Esophagus squamous epithelium (tissue), 5 donors: ENCODE measurements at places on chromosomes 6 and 20. TPM values are rescaled to one million over a fixed set of nuclear protein-coding genes. Genes with fewer than 3 reads are reported as not detected.
A peak's percentile ranks its signal among the peaks of the same experiment; 100 is the strongest.

GRCh38 chr6:15248451-15249370 lies 2.8 kb downstream of the JARID2 start:
- H3K36me3 ChIP-seq = no peaks in the 10 kb centered on the region
- no peaks in the 10 kb centered on the region for H3K27me3 ChIP-seq
- peaks cover 7% of the 10 kb centered on the region for H3K4me1 ChIP-seq

DNA sequence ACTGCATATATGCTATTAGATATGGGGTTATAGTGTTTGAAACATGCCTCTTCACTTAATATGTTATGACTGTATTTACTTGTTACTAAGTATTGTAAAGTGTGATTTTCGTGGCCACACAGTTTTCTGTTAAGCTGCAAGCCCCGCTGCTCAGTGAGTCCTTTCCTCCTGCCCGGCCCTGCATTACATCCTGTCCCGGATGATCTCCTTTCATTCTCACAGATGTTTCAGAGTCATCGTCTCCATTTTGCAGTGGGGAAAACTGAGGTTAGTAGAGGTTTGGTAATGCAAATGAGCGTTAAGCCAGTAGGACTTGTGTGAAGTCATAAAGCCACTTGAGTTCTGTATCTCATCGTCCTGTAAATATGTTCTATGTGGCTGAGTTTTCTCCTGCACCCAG lies 155.5 kb downstream of the CFAP61 start:
- no peak overlapping the region for H3K27ac ChIP-seq
- no peak overlapping the region for H3K4me3 ChIP-seq
- H3K4me1 ChIP-seq = no peaks in the 10 kb centered on the region
- DNase-seq = no peak
- H3K36me3 ChIP-seq = no peaks in the 10 kb centered on the region
- H3K27me3 ChIP-seq = peaks cover 36% of the 10 kb centered on the region

- H3K27me3 ChIP-seq = no peaks in the 10 kb centered on the region
- no peaks in the 10 kb centered on the region for H3K4me1 ChIP-seq
- H3K4me3 ChIP-seq = no peak overlapping the region
- no peaks in the 10 kb centered on the region for H3K36me3 ChIP-seq
- no peak for DNase-seq
Observed at GRCh38 chr6:43107344-43108062, 31.4 kb downstream of the PTK7 start.

DNA sequence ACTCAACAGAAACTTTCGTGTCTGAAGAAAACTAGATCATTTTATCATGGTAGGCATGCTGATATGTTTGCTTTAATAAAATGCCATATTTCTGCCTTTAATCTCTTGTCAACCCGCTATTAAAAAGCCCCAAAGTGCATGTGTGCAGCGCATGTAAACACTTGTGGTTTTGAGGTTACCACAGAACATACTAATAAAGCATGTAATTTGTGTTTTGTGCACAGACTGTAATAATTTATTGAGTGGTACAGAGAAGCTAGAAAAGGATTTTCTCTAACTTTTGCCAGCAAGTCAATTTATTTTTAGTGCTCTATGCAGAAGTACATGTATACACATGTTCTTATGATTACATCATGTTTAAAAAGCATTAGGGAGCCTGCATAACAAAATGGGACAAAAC lies 349.9 kb upstream of the SLC35B3 start:
- peaks cover 9% of the 10 kb centered on the region for H3K4me1 ChIP-seq
- no peak overlapping the region for H3K27ac ChIP-seq
- no peak overlapping the region for H3K4me3 ChIP-seq

GRCh38 chr6:39184906-39185580 lies 44.2 kb downstream of the KCNK5 start:
- H3K4me1 ChIP-seq = peaks cover 27% of the 10 kb centered on the region
- H3K27ac ChIP-seq = peak overlapping the region; percentile 84
- H3K4me3 ChIP-seq = no peak overlapping the region
- no peaks in the 10 kb centered on the region for H3K36me3 ChIP-seq
- no peak for DNase-seq

- H3K4me3 ChIP-seq = no peak overlapping the region
- no peak overlapping the region for H3K27ac ChIP-seq
- no peaks in the 10 kb centered on the region for H3K36me3 ChIP-seq
- H3K27me3 ChIP-seq = no peaks in the 10 kb centered on the region
- DNase-seq = no peak
- peaks cover 12% of the 10 kb centered on the region for H3K4me1 ChIP-seq
Observed at GRCh38 chr20:17646209-17646960, 35.7 kb downstream of the RRBP1 start.

DNA sequence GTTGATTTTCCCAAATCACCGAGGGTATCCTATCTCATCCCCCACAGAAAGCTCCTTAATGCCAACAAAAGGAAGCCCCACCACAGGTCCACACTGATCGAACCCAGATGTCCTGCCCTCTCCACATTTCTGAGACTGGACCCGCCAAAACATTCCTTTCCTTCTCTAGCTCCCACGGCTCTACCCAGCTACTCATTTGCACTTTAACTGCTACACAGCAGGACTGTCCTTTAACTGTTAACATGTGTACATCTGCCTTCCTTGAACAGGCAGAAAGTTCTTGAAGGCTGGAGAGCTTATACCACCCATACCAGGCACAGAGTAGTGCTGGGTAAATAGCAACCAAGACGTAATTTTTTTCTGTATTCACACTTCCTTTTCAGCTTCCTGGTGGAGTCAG lies 68.6 kb downstream of the TRMT6 start:
- H3K4me3 ChIP-seq = no peak overlapping the region
- no peak overlapping the region for H3K27ac ChIP-seq
- H3K27me3 ChIP-seq = no peaks in the 10 kb centered on the region
- H3K4me1 ChIP-seq = no peaks in the 10 kb centered on the region
- no peaks in the 10 kb centered on the region for H3K36me3 ChIP-seq
- DNase-seq = no peak

DNA sequence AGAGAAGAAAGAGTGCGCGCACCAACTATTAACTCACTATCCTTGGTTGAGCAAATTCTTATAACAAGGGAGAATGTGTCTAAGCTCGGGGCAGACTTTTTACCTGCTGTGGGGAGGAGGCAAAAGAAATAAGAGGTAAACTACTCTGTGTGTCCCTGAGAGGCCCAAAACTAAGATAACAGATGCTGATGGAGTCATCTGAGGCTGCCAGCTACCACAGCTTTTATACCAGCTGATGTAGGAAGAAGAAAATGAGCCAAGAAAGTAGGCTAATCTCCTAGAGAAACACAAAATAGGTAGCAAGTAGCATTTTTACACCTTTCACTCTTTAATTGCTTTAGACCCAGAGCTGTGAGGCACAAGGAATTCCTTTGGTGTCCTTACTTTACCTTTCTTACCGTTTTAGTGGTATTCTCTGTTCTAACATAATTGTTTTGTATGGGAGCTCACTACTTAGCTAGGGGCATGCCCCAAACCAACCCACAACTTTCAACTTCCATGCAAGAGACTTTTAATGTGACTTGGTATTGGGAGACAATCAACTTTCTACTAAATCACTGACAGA lies 27.8 kb upstream of the PIM1 start:
- no peaks in the 10 kb centered on the region for H3K27me3 ChIP-seq
- DNase-seq = no peak
- no peaks in the 10 kb centered on the region for H3K36me3 ChIP-seq
- H3K4me1 ChIP-seq = peaks cover 10% of the 10 kb centered on the region

DNA sequence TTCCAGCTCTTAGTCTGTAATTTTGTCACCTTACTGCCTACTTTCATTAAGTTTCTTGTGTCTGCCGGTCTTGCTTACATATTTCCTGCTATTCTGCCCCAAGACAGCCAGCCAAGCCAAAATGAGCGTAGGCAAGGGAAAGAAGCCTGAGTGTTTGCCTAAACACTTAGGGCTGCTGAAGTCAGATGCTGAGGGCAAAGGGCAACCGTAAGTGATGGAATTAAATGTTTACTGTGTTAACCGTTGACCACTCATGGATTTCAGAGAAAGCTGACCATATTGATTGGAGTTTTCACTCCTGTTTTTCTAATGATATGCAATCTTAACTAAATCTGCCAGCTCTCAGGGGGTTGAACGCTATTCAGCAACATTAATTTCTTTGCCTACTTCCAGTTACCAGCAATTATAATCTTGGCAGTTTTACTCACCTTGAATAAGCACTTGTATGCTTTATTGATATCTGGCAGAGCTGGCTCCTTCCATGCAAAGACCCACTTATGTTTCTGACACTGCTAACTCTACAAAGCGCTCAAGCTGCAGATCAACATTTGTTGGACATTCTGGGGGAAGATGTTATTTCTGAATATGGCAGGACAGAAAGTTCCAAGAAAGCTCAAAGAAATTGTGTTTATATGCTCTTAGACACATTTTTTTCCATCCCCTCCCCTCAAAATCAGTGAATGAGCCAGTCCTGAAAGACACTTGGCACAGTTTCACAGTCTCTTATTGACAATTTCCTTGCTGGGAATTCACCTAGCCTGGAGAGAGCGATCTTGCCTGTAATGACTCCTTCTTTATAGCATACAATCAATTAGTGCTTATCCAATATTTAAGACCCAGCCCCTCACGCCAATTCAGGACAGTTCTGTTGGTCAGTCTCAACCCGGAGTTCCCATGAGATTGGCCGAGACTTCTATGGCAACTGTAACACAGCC lies 183.8 kb downstream of the PLCB1 start:
- H3K27ac ChIP-seq = no peak overlapping the region
- no peaks in the 10 kb centered on the region for H3K36me3 ChIP-seq
- no peaks in the 10 kb centered on the region for H3K27me3 ChIP-seq
- no peak overlapping the region for H3K4me3 ChIP-seq

DNA sequence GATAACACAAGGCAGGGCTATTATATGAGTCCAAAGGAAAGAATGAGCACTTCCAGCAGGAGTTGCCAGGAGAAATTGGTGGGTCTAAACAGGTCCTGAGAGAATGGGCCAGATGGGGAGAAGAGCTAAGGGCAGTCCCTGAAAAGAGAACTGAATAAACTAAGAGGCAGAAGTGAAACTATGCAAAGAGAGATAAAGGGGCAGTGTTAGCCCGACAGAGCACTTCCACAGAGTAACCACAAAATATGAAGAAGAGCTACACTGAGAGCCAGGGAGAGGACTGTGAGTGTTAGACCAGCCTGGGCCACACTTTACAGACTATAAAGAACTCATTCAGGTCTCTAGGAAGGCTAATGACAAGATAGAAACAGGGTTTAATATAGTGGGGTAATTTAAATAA lies 43.8 kb downstream of the RALGAPA2 start:
- no peak overlapping the region for H3K4me3 ChIP-seq
- H3K4me1 ChIP-seq = no peaks in the 10 kb centered on the region
- no peak for DNase-seq
- no peaks in the 10 kb centered on the region for H3K36me3 ChIP-seq
- H3K27ac ChIP-seq = no peak overlapping the region

- peak; percentile 73 for DNase-seq
- peak overlapping the region; percentile 99 for H3K27ac ChIP-seq
- peaks cover 31% of the 10 kb centered on the region for H3K4me1 ChIP-seq
- H3K36me3 ChIP-seq = peaks cover 9% of the 10 kb centered on the region
Observed at GRCh38 chr20:2101865-2102584, 398 bp downstream of the STK35 start.

DNA sequence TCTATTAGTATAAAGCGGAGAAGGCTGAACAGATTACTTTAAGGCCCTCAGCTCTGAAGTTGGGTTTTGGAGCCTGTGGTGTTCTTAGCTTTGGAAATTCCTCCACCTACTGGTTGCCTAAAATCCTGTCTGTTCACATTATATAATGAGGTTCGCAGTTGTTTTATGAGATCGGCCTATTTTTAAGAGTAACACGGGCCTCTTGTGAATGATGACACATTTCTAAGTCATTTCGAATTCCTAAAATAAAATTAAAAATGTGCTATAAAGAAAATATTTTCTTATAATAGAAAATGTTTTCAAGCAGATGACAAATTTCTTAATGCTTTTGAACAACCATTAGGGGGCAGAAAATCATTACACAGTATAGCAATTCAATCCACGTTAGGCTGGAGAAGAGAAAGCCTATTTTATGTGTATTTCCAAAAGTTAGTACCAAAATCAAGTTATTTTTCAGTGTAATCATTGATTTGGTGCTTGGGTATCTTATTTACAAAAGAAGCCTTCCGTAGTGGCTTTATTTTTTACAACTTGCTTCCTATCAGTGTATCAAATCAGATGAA lies 15.8 kb upstream of the FAM8A1 start:
- H3K36me3 ChIP-seq = no peaks in the 10 kb centered on the region
- DNase-seq = no peak
- peaks cover 27% of the 10 kb centered on the region for H3K4me1 ChIP-seq

GRCh38 chr20:8800089-8800488 lies 268.8 kb upstream of the PLCB4 start:
- H3K36me3 ChIP-seq = no peaks in the 10 kb centered on the region
- H3K4me1 ChIP-seq = peaks cover 4% of the 10 kb centered on the region
- H3K27ac ChIP-seq = no peak overlapping the region

DNA sequence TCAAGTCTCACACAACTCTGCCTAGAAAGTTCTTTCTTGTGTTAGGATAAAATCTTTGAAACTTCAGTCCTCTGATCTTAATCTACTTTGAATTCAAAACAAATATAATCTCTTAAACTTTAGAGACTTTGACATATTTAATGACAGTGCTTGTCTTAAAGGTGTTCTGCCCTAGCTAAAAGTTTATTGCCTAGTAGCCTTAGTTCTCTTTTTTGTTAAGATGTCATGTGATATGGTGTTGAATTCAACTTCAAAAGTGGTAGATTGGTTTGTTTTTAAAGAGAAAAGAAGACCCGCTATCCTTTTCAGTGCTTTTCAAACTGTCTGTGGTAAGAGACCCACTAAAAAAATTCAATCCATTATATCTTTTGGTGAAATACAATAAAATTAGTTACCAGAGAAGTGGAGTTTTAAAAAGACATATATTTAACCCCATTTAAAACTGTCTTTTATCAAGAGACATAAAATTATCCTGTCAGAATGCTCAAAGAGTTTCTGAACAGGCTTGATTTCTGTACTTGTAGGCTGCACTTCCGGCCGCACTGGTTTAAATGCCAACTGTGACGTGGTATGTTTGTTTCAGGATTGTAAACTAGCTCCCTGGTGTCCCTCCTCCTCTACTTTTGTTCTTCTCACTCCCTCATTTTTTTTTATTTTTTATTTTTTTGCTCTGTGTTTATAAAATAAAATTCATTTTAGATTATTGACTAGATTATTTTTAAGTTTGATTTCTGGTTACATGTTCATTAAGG lies 76.5 kb downstream of the QKI start:
- no peaks in the 10 kb centered on the region for H3K27me3 ChIP-seq
- H3K36me3 ChIP-seq = no peaks in the 10 kb centered on the region
- H3K27ac ChIP-seq = peak overlapping the region; percentile 7
- H3K4me1 ChIP-seq = peaks cover 6% of the 10 kb centered on the region
- DNase-seq = no peak
- H3K4me3 ChIP-seq = no peak overlapping the region

Gene SLC4A11
- total RNA-seq = 16.3 TPM

Gene SCRT2
- total RNA-seq = not detected

Gene PRR18
- not detected for total RNA-seq

Gene SLC22A2
- not detected for total RNA-seq

Gene KCNK15
- total RNA-seq = 0.23 TPM

Gene TBC1D22B
- 10.9 TPM for total RNA-seq

Gene TBX18
- 3.5 TPM for total RNA-seq

Gene PRPF6
- 34.1 TPM for total RNA-seq

Gene HNF4A
- total RNA-seq = not detected

Gene LRRN4
- not detected for total RNA-seq

Gene NKAIN2
- total RNA-seq = not detected

Gene DDX43
- 3.4 TPM for total RNA-seq
